ENCODE measurements at places on chromosomes 2 and 18. TPM values are rescaled to one million over a fixed set of nuclear protein-coding genes. Genes with fewer than 3 reads are reported as not detected.

MARCO gene
- total RNA-seq, result not detected

INO80C gene
- 13.8 TPM for total RNA-seq

ALPI gene
- total RNA-seq, result not detected

DNA sequence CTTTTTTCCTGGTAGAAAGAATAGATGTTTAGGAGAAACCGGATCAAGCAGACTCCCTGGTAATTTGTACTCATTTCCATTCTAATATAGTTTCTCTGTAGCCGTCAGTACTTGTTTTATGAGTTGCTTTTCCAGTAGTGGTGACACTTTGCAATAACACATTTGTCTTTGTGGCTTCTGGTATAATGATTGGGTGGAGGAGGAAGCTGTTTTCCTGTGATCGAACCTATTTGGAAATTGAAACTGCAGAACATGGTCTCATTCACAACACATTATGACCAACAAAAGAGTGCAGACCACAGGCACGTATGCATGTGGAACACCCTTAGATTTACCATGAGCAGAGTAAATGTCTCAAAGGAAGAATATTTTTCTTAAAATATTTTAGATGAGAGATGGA, 7.6 kb upstream of the SERPINB12 start:
- no peak for DNase-seq

DNA sequence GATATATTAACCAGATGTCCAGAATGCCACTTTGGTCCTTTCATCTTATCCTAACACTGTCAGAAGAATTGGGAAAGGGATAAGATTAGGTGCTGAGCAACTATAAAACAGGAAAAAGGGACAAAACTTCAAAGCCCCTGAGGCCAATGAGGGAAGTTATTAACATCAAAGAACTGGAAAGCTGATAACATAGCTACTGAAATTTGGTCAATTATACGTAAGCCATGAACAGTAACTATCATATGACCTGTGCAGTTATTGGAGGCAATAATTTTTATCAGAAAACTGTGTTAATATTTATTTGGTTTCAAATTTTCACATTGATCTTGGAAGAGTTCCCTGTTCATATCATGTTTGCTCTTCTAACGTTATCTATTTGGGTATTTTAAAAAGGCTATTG, 2.6 kb upstream of the REG3A start:
- no peak for DNase-seq

- DNase-seq, result no peak
These were observed 227.2 kb upstream of the HS6ST1 start for GRCh38 chr2:128545829-128546228.

- no peak for DNase-seq
These were observed 120.4 kb upstream of the NEDD4L start for GRCh38 chr18:57923611-57924010.

- DNase-seq, result no peak
These were observed 206.0 kb upstream of the TNP1 start for GRCh38 chr2:217065695-217066405.

GRCh38 chr2:175786471-175787124, 215.5 kb downstream of the LNPK start:
- no peak for DNase-seq

Measured in dermis microvascular lymphatic vessel endothelial cell (primary cell).